ENCODE measurements at places on chromosomes 3 and 15. TPM values are rescaled to one million over a fixed set of nuclear protein-coding genes. Genes with fewer than 3 reads are reported as not detected.
A peak's percentile ranks its signal among the peaks of the same experiment; 100 is the strongest.

DNA sequence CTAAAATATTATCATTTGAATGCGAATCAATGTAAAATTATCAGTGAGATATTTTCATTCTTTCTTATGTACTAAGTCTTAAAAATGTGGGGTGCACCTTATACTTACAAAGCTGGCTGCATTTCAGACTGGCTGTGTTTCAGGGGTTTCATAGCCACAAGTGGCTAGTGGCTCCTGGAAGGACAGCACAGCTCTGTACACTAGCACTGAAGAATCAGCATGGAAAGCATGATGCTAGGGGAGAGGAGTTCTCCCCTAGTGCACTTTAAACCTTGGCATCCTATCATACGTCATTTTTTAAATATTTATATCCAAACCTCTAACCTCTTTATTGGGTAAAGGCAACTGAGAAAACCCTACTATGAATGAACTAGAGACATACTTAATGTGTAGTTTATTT lies 66.4 kb downstream of the ECT2 start:
- no peaks in the 10 kb centered on the region for H3K4me1 ChIP-seq
- no peak for DNase-seq
- H3K27me3 ChIP-seq: no peaks in the 10 kb centered on the region
- no peak overlapping the region for H3K4me3 ChIP-seq
- H3K27ac ChIP-seq: no peak overlapping the region

DNA sequence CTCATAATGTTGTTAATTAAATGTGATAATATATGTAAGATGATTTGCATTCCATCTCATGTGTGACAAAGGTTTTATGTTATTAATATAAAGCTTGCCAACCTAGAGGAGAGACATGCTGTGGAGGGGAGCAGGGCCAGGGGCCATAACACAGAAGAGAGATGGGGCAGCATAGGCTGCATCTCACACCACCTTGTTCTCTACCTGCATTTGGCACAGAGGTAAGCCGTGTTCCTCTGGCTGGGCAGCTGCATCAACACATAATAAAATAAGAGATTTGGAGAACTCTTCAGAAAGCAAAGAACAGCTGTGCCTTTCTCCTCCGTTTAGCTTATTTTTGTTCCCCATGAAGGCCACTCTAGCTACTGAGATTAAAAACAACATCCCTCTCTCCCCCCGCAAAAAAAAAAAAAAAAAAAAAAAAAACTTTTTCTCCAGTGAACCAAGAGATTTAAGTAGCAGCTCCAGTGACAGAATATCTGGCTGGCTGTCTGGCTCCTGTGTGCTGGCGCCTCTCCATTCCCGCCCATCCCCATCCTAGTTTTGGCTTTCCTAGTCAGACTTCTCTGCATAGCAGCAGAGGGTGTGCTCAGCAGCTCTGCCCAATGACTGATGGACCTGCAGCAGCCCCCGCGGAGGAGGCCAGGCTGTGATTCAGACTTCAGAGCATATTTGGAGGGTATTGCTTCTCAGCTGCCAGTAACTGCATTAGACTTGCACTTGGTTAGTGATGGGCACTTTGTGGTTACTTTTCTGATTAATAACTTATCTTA lies 52.2 kb upstream of the STXBP5L start:
- H3K4me1 ChIP-seq: no peaks in the 10 kb centered on the region
- H3K27me3 ChIP-seq: no peaks in the 10 kb centered on the region
- H3K36me3 ChIP-seq: no peaks in the 10 kb centered on the region
- peak; percentile 77 for DNase-seq
- H3K4me3 ChIP-seq: no peak overlapping the region

GRCh38 chr3:30779686-30780287 lies 114.7 kb downstream of the GADL1 start:
- DNase-seq: no peak
- H3K27me3 ChIP-seq: no peaks in the 10 kb centered on the region
- H3K27ac ChIP-seq: no peak overlapping the region
- no peak overlapping the region for H3K4me3 ChIP-seq
- H3K4me1 ChIP-seq: no peaks in the 10 kb centered on the region
- H3K36me3 ChIP-seq: no peaks in the 10 kb centered on the region

GRCh38 chr3:81554388-81554787 lies 207.1 kb downstream of the GBE1 start:
- H3K27me3 ChIP-seq: no peaks in the 10 kb centered on the region
- DNase-seq: peak; percentile 8
- H3K36me3 ChIP-seq: no peaks in the 10 kb centered on the region
- H3K4me3 ChIP-seq: no peak overlapping the region
- no peak overlapping the region for H3K27ac ChIP-seq
- no peaks in the 10 kb centered on the region for H3K4me1 ChIP-seq

The ZNF502 gene
- total RNA-seq: 6.0 TPM

DNA sequence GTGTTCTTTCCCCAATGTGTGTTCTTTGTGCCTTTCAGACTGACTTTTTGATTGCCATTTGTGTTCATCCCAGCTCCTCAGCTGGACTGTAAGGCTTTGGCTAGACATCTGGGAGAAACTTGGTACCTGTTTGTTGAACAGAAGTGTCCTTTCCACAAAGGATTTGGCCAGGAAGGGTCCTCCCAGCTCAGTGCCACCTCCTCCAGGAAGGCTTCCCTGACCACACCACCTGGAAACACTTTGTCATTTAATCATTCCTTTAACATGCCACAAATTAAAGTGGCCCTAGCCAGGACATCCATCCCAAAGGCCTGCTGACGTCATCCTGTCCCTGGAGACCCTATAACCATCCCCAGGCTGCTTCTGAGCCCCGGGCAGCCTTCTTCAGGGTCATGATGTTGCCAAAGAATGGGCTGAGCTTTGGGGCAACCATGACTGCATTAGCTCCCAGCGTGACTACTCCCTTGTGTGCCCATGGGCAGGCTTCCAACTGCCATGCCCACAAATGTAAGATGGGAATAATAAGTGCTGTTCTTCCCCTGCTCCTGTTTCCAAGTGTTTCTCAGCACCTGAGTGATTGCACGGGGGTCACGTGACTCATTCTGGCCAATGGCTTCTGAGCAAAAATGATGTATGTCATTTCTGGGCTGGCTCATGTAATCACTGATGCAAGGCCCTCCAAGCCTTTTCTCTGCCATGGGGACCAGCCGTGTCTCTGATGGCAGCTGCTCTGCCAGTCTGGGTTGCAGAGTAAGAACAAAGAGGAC lies 112.5 kb upstream of the SMAD3 start:
- H3K4me1 ChIP-seq: no peaks in the 10 kb centered on the region
- H3K4me3 ChIP-seq: no peak overlapping the region
- DNase-seq: no peak
- H3K36me3 ChIP-seq: no peaks in the 10 kb centered on the region
- H3K27me3 ChIP-seq: no peaks in the 10 kb centered on the region

The C3orf20 gene
- 0.16 TPM for total RNA-seq

DNA sequence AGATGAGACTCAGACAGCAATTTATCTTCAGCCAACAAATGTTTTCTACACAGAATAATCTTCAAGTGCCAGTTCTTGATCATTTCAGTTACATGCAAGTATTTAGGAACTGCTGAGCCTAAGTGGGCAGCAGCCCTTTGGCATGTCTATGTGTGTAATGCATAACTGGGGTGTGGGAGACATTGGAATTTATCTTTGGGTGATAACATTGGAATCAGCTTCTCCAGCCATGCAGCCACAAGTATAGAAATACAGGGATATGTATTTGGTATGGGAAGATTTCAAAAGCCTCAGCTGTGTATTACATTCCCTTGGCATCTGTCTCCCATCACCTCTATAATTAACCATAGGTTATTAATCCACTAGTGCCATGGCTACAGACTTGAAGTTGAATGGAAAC lies 63.4 kb upstream of the FOXP1 start:
- H3K36me3 ChIP-seq: no peaks in the 10 kb centered on the region
- H3K4me1 ChIP-seq: no peaks in the 10 kb centered on the region
- no peak overlapping the region for H3K27ac ChIP-seq
- H3K27me3 ChIP-seq: no peaks in the 10 kb centered on the region
- no peak for DNase-seq

The IL5RA gene
- total RNA-seq: 1.1 TPM
